ENCODE measurements at places on chromosomes 16 and 17.

GRCh38 chr17:35183332-35183731 lies 10.9 kb downstream of the SLC35G3 start:
- no peak for DNase-seq

GRCh38 chr17:68566442-68566738 lies 34.8 kb downstream of the FAM20A start:
- DNase-seq = no peak

- DNase-seq = no peak
Measured at GRCh38 chr16:19609359-19609758, 53.9 kb downstream of the VPS35L start.

DNA sequence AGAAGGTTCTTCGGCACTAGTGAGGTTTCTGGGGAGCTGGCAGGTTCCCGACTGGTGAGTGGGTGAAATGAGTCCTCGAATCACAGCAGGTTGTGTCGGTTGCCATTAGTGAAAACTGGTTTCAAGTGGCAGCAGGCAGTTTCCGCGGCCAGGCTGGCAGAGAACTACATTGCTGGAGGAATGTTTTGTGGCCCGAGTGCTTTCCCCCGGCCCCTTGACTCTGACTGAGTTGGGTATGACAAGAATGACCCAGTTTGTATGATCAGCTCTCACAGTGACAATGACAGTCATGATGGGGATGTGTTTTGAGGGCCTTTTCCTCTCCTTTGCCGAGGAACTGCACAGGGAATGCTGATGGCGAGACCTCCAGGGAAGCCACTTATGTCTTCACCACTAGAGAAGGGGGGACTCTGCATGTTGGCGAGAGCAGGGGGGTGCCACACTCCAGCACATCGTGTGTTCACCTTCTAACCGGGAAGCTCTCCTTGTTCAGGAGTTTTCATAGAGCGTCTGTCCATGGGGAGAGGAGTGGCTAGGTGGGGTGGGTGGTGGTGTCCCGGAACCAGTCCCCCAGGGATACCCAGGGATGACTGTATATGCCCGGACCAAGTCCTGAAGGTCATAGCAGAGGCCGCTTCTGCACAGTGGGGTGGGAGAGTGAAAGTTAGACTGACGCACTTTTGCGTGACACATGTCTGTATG lies 206.0 kb upstream of the CHMP6 start:
- DNase-seq = no peak

- no peak for DNase-seq
Measured at GRCh38 chr17:36697903-36698530, 96.6 kb downstream of the MRM1 start.

- no peak for DNase-seq
Measured at GRCh38 chr16:55968221-55968620, 93.0 kb upstream of the CES5A start.

Measured in stimulated activated naive CD4-positive, alpha-beta T cell (primary cell).